ENCODE measurements at places on chromosomes 5 and 9.

DNA sequence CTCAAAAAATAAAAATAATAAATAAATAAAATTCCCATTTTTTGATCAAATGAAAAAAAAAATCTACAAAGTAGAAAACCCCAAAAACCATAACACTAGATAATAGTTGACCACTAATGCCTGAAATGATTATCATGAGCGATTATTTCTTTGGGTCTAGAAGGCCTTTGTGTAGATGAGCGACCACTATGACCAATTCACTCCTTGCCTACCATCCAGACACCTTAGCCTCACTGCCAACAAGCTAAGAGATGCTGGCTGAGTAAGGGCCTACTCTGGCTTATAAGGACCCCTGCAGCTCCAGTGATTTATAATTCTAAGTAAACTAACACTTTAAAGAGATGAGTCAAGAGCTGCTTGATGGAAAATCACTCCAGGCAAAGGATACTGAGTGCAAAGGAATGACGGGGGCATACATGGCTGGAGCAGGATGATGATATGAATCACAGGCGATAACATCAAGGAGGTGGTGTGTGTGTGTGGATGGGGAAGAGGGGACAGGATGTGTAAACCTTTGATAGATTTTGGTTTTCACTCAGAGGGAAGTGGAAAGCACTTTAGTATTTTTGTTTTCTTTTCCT, 4.8 kb upstream of the F2RL1 start:
- DNase-seq = no peak

GRCh38 chr9:26399556-26399955, 493.0 kb downstream of the CAAP1 start:
- DNase-seq = no peak

DNA sequence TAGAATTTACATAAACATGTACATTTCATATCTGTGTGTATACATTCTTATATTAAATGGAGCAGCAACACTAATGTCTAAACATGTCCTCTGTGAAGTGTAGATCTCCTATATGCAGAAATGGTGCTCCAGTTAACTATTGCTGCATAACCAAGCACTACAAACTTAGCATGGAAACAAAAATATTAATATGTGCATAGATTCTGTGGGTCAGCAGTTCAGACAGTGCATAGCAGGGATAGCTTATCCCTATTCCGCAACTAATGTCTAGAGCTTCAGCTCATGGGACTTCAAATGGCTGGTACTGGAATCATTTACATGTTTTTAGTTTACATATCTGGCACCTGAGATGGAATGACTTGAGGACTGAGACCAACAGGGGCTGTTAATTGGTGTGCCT, 652.1 kb downstream of the TLE4 start:
- DNase-seq = no peak

DNA sequence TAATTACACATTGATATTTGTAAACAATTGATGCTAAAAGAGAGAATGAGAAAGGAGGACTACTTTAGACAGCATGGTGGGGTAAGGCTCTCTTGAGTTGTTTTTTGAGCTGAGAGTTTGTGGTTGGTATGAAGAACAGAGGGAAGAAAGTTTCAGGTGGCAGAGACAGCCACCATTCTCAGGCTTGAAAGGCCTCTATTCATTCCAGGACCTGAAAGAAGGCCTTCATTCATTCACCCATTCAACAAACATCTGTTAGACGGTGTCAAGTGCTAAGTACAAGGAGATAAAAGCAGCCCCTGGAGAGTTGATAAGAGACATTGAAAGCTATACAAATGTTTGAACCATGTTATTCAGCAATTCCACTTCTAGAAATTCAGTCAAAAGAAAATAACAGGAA, 21.7 kb upstream of the ADAM19 start:
- DNase-seq = no peak
